ENCODE measurements at places on chromosomes 2 and 18.

DNA sequence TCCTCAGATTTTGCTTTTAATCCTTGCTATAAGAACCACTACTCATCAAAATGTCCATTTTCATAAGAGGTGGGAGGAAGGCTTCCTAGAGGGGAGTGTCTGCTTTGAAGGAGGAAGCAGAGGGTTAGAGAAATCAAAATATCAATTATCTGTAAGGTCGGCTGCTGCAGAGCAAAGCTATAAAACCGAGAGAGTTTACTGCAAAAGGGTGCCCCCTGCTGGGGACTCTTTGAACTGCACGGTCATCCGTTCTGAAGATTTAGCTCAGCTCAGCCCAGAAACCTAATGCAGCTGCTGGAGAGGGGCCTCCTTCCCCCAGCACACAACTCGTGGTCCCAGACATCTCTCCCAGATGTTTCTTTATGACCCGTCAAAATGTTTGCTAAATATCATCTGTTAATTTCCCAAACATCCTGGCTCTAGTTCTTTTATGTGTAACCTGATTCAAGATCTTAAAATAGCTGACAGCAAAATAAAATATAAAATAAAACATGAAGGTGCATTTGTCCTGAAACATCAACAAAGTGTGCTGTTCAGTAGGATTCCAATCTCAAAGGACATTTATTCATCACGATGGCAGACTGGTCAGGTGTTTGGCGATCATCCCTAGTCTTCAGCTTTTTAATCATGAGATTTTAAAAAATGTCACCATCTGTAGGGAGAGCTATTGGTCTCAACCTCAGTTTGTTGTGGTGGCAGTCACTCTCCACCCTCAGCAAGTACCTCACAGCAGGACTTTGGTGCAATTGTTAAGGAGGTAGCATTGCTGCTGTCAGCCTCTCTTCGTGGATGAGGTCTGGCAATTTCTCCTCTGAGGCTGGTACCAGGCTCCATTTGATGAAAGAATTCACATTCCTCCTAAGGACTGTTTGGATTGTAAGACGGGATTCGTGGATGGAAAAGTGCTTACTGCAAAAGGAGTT, 185.9 kb downstream of the MTX2 start:
- DNase-seq, result peak; percentile 74

DNA sequence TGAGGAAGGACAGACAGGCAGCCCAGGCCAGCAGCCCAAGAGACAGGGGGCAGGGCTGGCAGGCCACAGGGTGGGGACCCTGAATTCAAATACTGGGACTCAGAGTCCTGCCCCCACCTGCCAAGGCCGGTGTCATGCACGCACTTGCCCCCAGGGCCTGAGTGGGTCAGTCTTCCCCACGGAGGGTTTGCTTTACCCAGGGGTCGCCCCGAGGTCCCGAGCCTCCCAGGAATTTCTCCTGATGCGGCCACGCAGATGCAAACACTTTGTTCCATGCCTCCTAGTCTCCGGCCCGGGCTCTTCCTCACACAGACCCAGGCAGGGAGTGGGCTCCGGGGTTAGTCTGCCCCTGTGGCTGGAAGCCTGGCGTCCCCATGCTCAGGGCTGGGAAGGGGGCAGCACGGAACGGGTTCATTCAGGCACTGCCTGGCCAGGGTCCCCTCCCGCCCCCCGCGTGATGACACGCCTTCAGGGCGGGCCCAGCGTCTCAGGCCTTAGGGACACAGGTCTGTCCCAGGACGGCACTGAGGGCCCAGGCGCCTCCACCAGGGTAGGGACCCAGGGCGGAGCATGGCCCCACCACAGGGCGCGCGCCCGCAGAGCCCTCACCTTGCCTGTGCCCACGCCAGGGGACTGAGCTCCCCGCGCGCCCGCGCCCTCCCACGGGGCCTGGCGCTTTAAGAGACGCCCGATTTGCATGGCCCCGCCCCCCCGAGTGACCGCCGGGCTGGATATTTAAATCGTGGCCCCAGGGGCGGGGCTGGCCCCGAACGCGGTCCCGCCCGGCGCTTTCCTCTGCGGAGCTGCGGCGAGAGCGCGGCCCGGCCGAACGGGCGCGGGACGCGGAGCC, at the start of gene SNED1:
SNED1 (plus strand) TSS at position 763 of the 850 bp plus-strand sequence. CDS start 220 bp downstream, outside the sequence.
- DNase-seq, result peak; percentile 17

DNA sequence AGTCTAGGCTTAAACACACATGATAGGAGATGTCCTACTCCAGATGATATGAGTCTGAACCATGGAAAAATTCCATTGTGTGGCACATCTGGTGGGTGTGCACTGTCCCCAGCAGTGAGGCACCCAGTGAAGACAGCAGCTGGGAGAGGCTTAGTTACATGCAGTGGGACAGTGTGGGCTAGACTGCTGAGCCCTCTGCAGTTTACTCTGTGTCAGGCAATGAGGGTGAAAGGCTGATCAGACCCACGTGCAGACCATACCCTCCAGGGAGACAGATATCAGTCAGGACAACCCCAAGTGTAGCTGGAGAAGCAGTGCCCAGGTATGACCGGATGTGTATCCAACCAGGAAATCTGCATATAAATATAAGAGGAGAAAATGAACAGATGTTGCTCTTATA, 13.4 kb downstream of the IL37 start:
- no peak for DNase-seq

GRCh38 chr2:10267551-10268465, 34.9 kb upstream of the HPCAL1 start:
- no peak for DNase-seq

DNA sequence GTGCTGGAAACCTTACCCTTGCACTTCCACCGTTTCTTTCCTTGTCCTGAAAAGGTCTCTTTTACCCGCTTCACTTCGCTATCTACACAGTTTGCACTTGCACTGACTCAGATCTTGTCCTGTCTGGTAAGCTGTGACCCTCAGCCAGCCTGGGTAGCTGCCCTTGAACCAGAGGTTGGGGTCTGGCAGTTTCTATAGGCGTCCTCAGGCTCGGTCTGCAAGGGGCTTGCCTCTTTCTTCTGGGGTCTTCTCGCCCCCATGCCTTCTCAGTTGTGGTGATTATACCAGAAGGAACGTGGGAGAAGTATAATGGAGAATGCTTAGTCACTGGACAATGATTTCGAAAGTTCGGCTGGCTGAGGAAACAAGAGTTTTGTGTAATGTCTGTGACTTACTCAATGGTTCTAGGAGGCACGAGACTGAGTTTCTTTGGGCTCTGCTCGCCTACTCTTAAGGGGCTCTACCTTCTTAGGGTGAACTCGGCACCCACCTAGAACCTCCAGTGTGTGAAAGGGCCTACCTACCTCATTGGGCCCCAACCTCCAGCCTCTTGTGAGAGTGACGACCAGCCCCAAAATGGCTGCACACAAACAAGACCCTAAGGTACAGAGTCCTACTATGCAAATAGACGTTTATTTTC, 6.9 kb upstream of the STAT1 start:
- peak; percentile 32 for DNase-seq
